G401 (cell line): ENCODE measurements at places on chromosomes 1 and 21.

DNA sequence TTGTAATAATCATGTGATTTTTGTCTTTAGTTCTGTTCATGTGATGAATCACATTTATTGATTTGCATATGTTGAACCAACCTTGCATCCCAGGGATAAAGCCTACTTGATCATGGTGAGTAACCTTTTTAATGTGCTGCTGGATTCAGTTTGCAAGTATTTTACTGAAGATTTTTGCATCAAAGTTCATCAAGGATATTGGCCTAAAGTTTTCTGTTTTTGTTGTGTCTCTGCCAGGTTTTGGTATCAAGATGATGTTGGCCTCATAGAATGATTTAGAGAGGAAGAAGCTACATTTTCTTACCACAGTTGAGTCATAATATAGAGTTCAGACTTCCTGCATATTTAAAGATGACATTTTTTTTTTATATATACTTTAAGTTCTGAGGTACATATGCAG is 455.9 kb downstream of the PLPP3 start:
- no peak for DNase-seq

DNA sequence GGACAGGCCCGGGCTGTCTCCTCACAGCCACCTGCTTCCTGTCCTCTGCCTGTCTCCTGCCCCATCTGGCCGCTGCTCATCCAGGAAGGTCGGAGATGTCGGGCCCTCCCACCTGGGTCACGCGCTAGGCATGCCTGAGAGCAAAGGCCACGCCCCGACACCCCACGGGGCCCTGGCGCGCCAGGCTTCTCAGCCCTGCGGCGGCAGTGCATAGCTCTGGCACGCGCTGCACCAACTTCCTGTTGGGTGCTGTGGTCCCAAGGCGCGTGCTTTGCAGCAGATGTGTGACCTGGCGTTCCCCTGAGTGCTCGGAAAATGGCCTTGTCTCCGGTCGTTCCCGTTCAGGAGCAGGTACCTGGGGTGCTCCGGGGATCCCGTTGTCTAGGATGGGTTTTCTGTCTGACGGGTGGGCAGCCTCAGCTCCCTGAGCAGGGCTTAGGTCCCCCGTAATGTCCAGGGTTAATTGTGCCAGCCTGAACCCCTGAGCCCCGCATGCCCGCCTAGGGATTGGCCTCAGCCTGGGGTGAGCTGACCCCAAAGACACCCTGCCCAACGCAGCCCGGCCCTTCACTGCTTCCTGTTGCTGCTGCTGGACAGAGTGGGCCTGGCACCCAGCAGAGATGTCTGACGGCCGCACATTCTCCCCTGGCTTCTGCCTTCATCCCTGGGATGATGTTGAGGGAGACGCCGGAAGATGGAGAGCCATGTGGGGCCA is 19.4 kb upstream of the KCNAB2 start:
- no peak for DNase-seq

DNA sequence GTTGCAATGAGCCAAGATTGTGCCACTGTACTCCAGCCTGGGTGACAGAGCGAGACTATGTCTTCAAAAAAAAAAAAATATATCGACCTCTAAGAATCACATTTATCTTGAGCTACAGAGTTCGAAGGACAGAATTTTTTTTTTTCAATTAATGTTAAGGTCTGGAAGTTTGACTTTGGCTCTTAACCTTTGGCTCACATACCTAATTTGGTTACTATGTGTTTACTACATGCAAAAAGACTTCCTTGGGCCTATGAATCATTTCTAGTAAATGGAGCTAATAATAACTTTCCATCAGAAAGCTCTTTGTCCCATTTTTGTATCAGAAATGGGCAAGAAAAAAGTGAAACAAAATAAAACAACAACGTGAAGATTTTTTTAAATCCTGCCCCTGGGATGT is 351.2 kb downstream of the SMYD3 start:
- no peak for DNase-seq

GRCh38 chr1:59486615-59487014 is 189.7 kb downstream of the FGGY start:
- no peak for DNase-seq

DNA sequence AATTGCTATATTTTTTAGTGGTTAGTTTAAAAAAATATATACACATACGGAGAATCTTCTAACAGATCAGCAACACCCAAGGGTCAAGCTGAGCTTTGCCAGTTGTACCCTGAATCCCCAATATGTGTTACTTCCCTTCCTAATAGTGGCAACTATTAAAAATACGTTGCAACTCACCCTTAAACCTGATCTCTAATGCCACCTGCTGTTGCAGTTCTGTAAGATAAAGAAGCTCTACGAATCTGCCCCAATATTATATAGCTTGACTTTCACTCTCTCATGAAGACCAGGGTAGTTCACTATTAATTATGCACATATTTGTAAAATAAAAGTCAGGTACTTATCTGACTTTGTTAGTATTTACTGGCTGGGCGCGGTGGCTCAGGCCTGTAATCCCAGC is 58.4 kb downstream of the ASH1L start:
- DNase-seq, result peak; percentile 51

- no peak for DNase-seq
Observed at GRCh38 chr1:84376000-84376910, 22.0 kb upstream of the DNASE2B start.

DNA sequence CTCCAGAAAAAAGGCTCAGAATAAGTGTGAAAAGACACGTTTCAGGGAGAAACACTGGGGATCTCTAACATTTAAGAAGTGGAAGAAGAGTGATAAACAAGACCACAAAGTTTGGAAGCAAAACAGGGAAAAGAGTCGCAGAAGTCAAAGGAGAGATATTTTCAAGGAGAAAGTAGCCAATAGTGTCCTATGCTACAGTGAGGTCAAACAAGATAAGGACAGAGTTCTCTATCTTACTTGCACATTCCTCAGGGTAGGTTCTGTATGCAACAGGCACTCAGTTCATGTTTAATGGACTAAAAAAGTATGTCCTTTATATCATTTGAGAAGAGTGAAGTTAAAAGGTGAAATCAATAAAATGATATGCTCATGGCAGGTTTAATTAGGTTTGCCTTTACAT is 13.8 kb upstream of the EDEM3 start:
- no peak for DNase-seq

DNA sequence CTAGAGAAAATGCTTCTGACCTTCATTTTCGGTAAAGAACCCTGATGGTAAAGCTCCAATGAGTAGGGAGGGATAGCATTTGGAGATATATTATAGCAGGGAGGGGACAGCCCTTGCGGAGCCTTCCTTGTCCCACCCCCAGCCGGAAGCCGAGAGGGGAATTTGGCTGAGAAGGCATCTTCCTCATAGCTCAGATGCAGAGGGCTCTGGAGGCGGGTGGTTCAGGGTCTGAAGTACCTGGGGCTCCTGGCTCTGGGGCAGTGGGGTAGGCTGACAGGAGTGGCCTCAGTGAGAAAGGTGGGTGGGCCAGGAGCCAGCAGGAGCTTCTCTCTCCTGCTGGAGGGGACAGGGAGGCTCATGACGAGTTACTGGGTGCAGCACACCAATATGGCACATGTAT is 88.0 kb upstream of the IFFO2 start:
- no peak for DNase-seq

DNA sequence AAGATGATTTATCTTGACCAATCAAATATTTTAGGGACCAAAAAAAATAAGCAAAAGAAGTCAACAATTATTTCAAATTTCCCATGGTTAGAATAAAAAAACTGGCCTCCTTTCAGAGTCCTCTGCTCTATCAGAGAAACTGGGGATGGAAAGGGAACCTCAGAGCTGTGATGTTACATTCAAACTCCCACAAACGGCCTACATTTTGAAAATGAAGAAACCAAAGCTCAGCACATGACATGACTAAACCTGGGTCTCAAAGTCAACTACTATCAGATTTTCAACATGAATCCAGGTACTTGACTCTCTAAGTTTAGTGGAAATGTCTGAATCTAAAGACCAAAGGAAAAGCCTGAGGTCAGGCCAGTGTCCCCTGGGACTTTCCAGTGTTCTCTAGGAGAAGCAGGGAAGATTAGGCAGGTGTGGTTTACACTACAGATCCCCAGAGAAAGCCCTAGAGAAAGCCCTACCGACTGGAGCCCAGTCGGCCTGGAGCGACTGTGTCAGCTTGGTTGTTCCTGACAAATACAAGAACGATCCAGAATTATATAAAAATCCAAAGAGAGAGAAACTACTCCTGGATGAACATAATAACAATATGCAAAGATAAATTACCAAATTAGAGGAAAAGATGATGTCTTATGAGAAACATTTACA is 24.8 kb downstream of the JAK1 start:
- DNase-seq, result no peak

DNA sequence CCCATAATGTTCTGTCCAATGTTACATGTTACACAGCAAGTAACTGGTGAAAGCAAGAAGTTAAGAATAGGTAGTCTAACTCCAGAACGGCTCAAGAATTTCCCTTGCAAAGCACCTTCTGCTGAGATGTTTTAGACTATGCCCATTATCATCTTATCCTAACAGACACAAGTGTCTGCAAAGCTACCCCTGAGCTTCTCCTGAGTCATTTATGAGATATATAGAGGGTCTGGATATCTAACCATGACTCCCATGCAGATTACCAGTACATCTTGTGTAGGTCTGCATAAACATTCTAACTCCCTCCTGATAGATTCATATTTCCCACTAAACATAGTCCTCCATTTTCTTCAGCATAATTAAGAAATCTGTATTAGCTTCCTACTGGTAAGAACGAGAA is 171.7 kb downstream of the COQ8A start:
- no peak for DNase-seq

- no peak for DNase-seq
Observed at GRCh38 chr1:68780919-68781318, 284.0 kb upstream of the DEPDC1 start.

DNA sequence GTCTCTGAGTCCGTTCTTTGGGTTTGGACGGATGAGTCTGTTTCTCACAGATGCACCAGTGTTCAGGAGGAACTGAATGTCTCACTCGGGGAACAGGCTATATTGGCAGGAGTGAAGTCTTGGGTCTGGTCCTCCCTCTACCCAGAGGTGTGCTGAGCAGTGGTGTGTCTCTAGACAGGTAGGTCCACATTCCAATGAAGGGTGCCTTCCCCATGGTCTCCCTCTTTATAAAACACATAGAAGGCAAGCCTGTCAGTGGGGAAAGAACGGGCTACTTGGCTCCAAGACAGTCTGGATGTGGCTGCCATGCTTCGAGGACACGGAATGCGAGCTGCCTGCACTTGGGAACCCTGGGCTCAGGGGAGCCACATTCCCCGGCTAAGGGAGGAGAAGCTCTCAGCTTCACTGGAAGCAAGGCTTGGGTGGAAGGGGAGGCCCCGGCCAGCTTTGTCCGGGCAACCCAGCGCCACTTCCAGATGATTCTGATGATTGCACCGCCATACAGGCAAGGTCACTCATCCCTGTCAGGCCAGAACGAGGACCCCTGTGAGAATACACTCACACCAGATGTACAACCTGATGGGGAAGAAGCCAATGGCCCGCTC is 29.7 kb upstream of the RIPK4 start:
- no peak for DNase-seq

- DNase-seq, result no peak
Observed at GRCh38 chr1:178639326-178639725, 85.7 kb upstream of the RALGPS2 start.

- DNase-seq, result no peak
Observed at GRCh38 chr21:37414292-37415253, 48.0 kb downstream of the DYRK1A start.

- DNase-seq, result no peak
Observed at GRCh38 chr21:45640888-45641479, 2.5 kb upstream of the PCBP3 start.

DNA sequence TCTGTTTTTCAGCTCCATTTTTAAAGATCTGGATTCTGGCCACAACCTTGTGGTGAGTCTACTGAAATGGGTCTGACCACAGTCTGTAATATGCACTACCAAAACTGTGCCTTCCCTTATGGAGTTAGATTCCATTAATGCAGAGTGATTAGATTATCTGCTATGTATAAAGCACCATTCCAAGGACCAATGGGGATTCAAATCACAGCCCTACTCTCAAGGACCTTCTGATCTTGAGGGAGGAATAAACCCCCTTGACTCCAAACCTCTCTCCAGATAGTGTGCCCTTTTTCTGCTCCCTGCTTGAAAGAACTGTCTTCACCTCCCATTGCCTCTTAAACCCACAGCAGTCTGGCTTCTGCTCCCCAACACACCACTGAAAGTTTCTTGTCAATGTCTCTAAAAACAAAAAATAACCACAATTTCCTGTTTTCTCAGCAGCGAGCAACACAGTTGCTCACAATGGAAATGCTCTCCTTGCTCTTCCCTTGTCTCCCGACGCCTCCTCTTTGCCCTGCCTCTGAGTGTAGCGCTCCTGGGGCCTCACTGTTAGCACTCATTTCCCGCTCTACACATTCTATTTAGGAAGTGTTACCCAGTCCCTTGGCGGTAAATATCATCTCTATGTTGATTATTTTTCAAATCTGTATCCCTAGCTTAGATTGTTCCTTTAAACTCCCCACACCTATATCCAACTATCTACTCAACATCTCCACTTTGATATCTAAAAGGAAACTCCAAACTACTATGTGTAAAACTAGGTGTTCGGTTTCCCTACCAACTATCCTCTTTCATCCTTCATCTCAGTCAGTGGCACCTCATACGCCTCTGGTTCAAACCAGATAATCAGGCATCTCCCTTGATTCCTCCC is 13.6 kb downstream of the PCNX2 start:
- DNase-seq, result no peak
